ENCODE measurements at places on chromosomes 2 and 18.

DNA sequence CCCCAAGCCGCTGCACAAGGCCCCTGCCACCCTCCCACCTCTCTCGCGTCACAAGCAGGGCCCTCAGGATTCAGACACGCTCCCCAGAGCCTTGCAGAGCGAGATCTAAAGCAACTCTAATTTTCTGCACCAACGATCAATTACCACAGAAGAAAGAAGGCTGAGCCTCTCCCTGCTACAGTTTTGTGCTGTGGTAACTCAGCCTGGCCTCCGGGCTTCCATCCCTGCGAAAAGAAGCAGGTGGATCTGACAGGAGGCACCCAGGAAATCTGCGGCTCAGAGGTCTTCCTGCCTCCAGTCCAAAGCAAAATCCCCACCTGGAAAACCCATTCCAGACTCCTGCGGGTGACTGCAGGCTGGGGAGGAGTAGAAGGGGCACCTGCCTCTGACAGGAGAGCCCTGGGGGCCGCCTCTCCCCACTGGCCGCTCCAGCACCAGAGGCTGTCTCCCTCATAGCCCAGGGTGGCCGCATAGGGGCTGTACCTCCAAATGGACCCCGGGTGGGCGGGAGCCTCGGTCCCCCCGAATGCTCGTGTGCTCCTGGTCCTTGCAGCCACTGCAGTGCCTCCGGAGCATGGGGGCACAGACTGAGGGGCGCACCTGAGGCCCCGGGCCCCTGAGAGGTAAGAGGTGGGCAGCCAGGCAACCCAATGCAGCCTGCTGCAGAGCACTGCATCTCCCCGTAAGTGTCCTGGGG, 31.0 kb downstream of the PXDN start:
- DNase-seq: no peak

GRCh38 chr18:37489011-37489410, 76.6 kb downstream of the CELF4 start:
- DNase-seq: no peak

GRCh38 chr2:85551698-85552678, 9.3 kb downstream of the GGCX start:
- DNase-seq: peak; percentile 94

DNA sequence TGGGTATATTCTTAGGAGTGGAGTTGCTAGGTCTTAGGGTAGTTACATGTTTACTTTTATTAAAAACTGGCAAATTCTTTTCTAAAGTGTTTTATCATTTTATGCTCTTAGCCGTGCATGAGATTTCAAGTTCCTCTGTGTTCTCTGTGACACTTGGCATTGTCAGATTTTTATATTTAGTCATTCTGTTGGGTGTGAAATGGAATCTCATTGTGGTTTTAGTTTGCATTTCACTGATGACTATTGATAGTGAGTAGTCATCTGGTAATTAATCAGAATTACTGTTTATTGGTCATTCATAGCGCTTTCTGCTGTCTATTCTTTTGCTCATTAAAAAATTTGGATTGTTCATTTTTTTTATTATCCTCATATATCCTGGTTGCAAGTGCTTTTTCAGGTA, 34.1 kb downstream of the RAB3GAP1 start:
- DNase-seq: no peak

- no peak for DNase-seq
Observed at GRCh38 chr2:201807452-201807999, 1.2 kb downstream of the CDK15 start.

DNA sequence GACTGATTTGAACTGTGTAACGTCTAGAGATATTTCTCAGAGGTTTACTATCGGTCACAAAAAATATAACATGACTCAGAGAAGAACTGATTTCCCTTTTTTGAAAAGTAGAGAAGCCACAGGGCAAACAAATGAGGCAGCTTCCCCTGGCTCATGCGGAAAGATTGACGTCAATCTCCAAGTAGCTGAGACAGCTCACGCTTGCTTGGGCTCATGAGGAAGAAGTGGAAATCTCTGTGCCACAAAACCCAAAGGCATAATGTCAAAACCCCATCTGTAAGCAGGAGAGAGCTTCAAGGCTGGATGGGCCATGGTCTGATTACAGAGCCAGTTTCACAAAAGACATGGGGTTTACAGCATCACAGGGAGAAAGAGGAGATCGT, 188.1 kb downstream of the ARL4C start:
- no peak for DNase-seq

GRCh38 chr2:51505533-51505932, 473.6 kb upstream of the NRXN1 start:
- DNase-seq: peak; percentile 22

GRCh38 chr2:163319006-163319405, 416.8 kb downstream of the FIGN start:
- DNase-seq: no peak

- DNase-seq: peak; percentile 24
Observed at GRCh38 chr2:119598596-119599263, 54.5 kb downstream of the CFAP221 start.

DNA sequence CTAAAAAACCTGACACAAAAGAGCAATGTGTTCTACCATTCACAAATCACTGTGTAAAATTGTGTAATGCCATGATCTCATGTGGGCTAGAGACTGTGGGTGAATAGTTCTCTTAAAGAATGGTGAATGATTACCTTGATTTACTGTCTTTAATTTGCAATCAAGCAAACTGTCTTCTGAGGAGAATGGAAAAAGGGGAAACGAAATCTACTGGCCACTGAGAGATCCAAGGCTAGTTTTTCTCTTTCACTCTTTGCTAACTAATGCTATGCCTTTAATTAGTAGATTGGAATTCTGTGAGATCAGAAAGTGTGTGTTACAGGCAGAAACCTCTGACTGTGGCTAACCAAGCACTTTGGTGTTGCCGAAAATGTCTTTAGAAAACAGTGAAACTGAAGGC, 422.7 kb downstream of the TGIF1 start:
- DNase-seq: no peak

- DNase-seq: no peak
Observed at GRCh38 chr2:182072861-182073260, 87.2 kb downstream of the PPP1R1C start.

DNA sequence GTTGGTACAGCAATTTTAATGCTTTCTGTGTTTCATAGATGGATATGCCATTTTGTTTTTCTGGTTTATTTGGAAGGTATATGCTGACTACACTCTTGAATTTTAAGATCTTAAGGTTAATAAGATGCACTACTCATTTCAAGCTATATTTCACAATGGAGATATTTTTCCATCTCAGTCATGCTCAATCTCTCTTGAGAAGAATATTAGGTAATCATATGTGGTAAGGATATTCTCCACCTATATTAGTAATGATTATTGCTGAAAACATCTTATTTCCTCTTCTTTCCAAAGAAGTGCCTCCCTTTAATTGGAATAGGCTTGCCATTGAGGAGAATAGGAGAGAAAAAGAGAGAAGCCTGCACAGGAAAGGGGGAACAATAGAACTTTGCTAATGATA, 40.1 kb downstream of the EPB41L3 start:
- no peak for DNase-seq

- DNase-seq: no peak
Observed at GRCh38 chr2:10475221-10475722, 27.1 kb upstream of the ODC1 start.

Data from HT-29 (cell line).